T-helper 17 cell (primary cell): ENCODE measurements at places on chromosomes 1 and 21. TPM values are rescaled to one million over a fixed set of nuclear protein-coding genes. Genes with fewer than 3 reads are reported as not detected.
A peak's percentile ranks its signal among the peaks of the same experiment; 100 is the strongest.

The LMOD1 gene
- not detected for total RNA-seq

The IL24 gene
- total RNA-seq, result not detected

The S100A16 gene
- total RNA-seq, result not detected

The ALG14 gene
- 1.8 TPM for total RNA-seq

The FAM110D gene
- total RNA-seq, result not detected

The VANGL2 gene
- total RNA-seq, result not detected

DNA sequence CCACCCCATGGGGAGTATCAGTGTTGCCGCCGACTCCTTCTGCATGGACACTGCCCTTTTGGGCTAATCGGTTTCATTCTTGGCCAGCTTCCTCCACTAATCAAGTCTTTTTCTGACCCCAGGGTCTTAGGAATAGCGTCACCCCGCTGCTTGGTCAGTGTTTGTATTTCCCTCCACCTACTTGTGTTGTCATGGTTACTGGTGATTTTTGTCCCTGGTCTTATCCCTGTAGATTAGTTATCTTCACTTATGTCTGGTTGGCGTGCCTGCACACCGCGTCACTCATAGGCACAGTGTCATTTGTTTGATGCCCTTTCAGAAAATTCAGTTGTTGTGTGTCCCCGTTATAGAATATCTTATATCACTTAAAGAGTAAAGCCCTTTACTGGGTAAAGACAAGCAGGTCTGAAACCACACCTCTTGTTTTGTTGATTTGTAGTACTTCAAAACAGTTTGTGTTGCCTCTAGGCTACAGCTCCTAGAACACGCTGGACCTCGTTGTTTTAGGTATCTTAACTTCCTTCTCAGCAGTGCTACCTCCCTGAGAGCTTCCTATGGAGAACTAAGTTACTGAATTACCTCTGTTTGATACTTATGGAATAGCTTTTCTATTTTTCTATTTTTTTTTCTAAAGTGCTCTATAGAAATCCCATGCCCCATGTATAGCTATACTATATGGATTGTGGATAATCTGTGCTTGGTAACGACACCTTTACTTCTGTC lies 868 bp downstream of the PPP1R12B start:
- H3K27ac ChIP-seq, result peak overlapping the region; percentile 87
- DNase-seq, result no peak
- no peaks in the 10 kb centered on the region for H3K27me3 ChIP-seq
- peaks cover 27% of the 10 kb centered on the region for H3K4me1 ChIP-seq
- H3K36me3 ChIP-seq, result peaks cover 5% of the 10 kb centered on the region

DNA sequence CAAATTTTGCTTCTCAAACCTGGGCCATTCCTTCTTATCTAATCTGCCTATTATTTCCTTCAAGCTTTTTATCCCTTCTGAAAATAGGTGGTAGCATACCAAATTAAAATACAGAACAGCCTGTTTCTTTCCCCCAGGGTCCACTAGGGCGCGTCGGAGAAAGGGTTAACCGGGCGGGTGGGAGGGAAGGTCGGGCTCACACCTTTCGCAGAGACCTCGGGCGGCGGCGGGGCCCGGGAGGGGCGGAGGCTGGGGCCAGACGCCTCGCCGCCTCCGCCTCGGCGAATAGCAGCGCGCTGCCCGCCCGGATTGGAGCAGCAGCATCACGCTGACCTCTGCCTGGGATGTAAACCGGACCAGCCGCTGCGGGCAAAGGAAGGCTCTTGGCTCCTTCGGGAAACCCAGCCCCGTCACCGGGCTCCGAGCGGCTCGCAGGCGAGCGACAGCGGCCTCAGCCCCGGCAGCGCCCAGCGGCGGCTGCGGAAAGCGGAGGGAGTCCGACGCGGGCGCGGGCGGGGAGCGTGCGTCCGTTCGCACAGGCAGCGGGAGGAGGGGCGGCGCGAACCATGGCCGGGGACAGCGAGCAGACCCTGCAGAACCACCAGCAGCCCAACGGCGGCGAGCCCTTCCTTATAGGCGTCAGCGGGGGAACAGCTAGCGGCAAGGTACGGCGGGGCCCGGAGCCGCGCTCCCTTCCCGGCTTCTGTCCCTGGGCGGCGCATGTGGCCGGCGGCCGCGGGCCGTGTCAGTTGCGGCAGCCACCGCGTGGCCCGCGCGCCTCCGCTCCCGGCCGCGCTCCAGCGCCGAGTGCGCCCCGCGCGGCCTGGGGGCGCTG lies at the start of gene UCK2:
Gene UCK2 (plus strand): TSS at position 347 of the 835 bp plus-strand sequence. CDS start 220 bp downstream, at position 567.
- H3K36me3 ChIP-seq, result no peaks in the 10 kb centered on the region
- H3K4me3 ChIP-seq, result peak within 1 kb of the TSS; percentile 93
- DNase-seq, result peak; percentile 33
- H3K4me1 ChIP-seq, result peaks cover 17% of the 10 kb centered on the region
- H3K27me3 ChIP-seq, result peaks cover 5% of the 10 kb centered on the region

GRCh38 chr1:211736351-211736915 lies 61.0 kb upstream of the NEK2 start:
- H3K4me1 ChIP-seq, result peaks cover 38% of the 10 kb centered on the region
- H3K27ac ChIP-seq, result no peak overlapping the region
- no peaks in the 10 kb centered on the region for H3K36me3 ChIP-seq

DNA sequence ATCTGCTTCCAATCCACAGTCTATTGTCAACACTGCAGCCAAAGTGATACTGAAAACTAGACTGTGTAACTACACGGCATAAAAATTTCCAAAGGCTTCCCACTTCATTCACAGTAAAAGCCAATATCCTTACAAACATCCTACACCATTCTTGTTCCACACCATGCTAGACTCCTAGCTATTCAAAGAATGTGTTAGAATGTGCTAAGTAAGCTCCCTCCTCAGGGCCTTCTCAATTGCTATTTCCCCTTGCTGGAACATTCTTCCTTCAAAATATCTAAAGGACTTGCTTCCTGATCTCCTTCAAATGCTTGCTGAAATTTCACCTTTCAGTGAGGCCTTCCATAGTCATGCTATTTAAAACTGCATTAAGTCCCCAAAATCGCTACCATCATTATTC lies 228.1 kb downstream of the AKT3 start:
- H3K27me3 ChIP-seq, result no peaks in the 10 kb centered on the region
- no peak overlapping the region for H3K4me3 ChIP-seq
- peaks cover 23% of the 10 kb centered on the region for H3K4me1 ChIP-seq
- peaks cover 14% of the 10 kb centered on the region for H3K36me3 ChIP-seq

DNA sequence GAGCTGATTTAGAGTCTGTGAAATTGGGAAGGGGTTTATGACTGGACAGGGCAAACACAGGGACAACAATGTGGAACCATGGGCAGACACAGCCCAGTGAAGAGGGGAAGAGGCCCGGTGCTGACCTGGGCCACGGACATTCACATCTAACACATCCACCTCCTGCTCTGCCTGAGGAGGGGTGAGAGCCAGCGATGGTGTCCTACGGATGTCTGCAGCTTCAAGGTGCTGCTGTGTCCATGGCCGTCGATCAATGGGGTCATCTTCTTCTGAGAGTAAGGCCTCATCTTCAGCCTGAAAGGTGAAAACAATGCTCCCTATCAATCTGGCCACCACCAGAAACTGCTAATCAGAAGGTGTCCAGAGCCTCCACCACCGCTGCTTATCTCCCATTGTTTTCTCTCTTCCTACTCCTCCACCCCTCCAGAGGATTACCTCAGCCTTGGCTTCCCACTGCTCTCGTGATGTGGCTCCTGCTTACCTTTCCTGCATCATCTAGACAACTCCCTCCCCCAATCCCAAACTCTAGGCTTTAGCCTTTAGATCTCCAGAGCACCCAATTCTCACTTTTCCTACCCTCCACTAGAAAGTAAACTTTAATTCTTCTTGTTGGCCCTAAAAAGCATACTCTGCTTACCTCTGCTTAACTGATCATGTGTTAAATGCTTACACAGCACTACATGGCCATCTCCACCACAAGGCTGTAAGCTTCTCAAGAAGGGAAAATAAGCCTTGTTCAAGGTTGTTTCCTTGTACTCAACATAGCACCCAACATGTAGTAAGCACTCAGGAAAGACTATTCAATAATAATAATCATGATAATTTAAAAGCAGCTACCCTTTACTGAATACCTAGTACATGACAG lies 24.0 kb upstream of the ADAM30 start:
- H3K27me3 ChIP-seq, result no peaks in the 10 kb centered on the region
- H3K36me3 ChIP-seq, result peaks cover 40% of the 10 kb centered on the region
- H3K4me3 ChIP-seq, result no peak overlapping the region
- H3K4me1 ChIP-seq, result peaks cover 2% of the 10 kb centered on the region
- peak overlapping the region; percentile 27 for H3K27ac ChIP-seq
- DNase-seq, result no peak

GRCh38 chr1:89631816-89632656 lies 884 bp upstream of the LRRC8C start:
- H3K36me3 ChIP-seq, result no peaks in the 10 kb centered on the region
- peak overlapping the region; percentile 93 for H3K27ac ChIP-seq
- H3K4me1 ChIP-seq, result peaks cover 51% of the 10 kb centered on the region
- no peak for DNase-seq
- H3K27me3 ChIP-seq, result no peaks in the 10 kb centered on the region
- peak overlapping the region; percentile 96 for H3K4me3 ChIP-seq

DNA sequence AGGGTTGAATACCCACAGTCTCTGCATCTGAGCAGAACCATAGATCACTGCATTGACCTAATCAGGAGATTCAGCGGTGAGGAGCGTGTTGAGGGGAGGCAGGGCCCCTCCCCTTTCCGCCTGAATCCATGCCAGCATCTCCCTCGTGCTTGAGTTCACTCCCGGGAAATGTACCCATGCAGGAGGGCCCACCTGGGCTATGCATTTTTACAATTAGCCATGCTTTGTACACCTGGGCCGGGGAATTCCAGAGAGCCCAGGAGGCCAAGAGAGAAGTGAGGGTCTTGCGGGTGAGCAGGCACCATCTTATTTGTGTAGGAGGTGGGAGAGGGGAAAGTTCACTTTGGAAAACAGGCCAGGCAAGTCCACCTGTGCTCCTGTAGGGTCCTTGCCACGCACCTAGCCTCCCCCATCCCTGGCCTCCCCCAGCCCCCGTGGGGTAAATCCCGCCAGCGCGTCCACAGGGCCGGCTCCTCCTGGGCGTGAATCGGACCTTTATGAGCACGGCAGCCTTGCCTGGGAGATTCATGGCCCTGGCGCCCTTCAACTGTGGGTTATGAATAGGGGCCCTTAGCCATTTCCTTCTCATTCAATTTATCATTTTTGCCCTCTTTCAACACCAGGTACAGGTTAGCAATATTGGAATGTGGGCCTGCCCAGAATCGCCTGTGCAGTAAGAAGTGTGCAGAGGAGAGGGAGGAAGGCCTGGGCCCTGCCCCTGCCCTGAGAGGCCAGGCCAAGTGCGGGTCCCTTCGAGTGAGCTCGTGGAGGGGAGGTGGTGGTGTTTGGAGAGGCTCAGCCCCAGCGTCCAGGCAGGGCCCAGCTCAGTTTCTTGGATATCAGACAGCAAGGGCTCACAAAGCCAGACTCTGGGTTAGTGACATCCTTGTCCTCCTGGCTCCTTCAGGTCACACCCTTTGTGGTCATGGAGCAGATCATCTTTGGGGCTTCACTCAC lies 84.4 kb upstream of the ACTRT2 start:
- no peak overlapping the region for H3K4me3 ChIP-seq
- no peaks in the 10 kb centered on the region for H3K36me3 ChIP-seq
- H3K4me1 ChIP-seq, result peaks cover 3% of the 10 kb centered on the region
- H3K27ac ChIP-seq, result no peak overlapping the region
